ENCODE measurements at places on chromosomes 2 and 18.

DNA sequence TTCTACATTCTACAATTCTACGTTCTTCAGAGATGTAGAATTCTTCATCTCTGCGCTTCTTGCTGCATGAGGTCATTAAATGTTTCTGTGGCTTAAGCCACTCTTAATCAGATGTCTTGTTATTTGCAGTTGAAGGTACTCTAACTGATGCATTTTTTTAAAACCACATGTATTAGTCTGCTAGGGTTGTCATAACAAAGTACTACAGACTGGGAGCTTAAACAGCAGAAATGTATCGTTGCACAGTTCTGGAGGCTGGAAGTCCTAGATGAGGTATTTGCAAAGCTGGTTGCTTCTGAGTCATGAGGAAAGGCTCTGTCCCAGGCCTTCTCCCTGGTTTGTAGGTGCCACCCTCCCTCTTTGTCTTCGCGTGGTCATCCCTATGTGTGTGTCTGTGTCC lies 176.3 kb upstream of the GLI2 start:
- no peak for DNase-seq

GRCh38 chr2:226491112-226491511 lies 308.5 kb downstream of the IRS1 start:
- DNase-seq = no peak

DNA sequence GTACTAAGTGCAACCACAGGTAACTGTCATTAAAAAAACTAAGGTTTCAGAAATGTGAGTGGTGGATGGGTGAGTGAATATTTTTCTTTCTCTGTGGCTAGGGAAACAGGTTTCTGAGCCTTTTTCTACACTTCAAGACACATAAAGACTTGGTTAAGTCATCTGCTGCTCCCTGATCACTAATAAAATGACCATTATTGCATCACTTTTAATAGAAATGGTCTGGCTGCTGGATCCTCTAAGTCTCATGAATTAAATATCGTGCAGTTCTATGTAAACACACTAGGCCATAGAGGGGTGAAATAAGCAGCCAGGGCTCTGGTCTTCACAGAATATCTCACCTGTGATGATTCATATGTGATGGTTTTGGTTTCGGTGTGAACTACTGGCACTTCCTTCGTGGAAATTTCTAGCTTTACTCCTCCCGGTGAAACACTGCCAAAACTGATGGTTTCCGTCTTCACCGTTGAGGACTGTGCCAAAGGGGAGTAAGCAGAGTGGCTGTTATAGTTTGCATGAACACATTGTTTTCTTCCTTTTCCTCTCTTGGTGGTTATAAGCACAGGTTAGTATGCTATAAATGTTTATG lies 100.4 kb upstream of the ZBTB14 start:
- DNase-seq = no peak

- DNase-seq = no peak
These were observed 6.8 kb upstream of the LAMA3 start for GRCh38 chr18:23682472-23682871.

Measured in lung microvascular endothelial cell (primary cell).